ENCODE measurements at places on chromosomes 7 and 10. TPM values are rescaled to one million over a fixed set of nuclear protein-coding genes. Genes with fewer than 3 reads are reported as not detected.

The FIGNL1 gene
- total RNA-seq = 43.8 TPM

The TSPAN12 gene
- total RNA-seq = 4.7 TPM

The SEMA3D gene
- total RNA-seq = 1.6 TPM

The OR2A42 gene
- under 0.01 TPM for total RNA-seq

The C10orf71 gene
- total RNA-seq = not detected

The PKD2L1 gene
- not detected for total RNA-seq

The FAM241B gene
- 8.1 TPM for total RNA-seq

The TUBB8 gene
- not detected for total RNA-seq

The IFIT2 gene
- 2.2 TPM for total RNA-seq

The STEAP1 gene
- total RNA-seq = not detected

The CYP51A1 gene
- total RNA-seq = 239 TPM

The GRID2IP gene
- total RNA-seq = 1.3 TPM

The NRCAM gene
- total RNA-seq = 170 TPM

Data from parietal lobe (tissue), 2 donors.